Smooth muscle cell of trachea (primary cell): ENCODE measurements at places on chromosomes 13 and 19. TPM values are rescaled to one million over a fixed set of nuclear protein-coding genes. Genes with fewer than 3 reads are reported as not detected.

Gene GARIN5A
- total RNA-seq = 0.15 and 0.33 TPM in 2 replicates

Gene KIR2DL1
- not detected in 2 replicates for total RNA-seq

Gene CD33
- not detected in 2 replicates for total RNA-seq

Gene DACH1
- total RNA-seq = 0.15 and 0.17 TPM in 2 replicates

Gene PRMT1
- total RNA-seq = 224 and 304 TPM in 2 replicates

Gene FUT3
- total RNA-seq = not detected in 2 replicates

Gene IGSF23
- 0.17 TPM in 1 of 2 replicates, not detected in the other for total RNA-seq

Gene FREM2
- total RNA-seq = not detected in 2 replicates

Gene WDR88
- not detected in 2 replicates for total RNA-seq

Gene TTYH1
- not detected in 2 replicates for total RNA-seq
